Common myeloid progenitor, CD34-positive (primary cell): ENCODE measurements at places on chromosomes 4 and X.

DNA sequence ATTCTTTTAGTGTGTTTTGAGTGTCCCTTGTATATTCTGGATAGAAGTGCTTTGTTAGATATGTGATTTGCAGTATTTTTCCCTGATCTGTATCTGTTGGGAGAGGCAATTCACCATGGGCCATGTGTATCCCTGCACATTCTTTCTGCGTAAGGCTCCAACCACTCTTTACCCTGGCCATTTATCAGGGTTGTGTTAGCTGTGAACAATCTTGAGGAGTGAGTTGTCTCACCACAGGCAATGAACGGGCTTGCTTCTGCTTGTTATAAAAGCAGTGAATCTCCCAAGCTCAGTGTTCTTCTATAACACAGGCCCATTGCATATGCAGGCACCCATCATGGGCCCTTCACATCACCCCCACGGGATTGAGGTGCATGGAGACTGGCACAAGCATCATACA lies 18.9 kb upstream of the SMIM10 start:
- no peak for DNase-seq

DNA sequence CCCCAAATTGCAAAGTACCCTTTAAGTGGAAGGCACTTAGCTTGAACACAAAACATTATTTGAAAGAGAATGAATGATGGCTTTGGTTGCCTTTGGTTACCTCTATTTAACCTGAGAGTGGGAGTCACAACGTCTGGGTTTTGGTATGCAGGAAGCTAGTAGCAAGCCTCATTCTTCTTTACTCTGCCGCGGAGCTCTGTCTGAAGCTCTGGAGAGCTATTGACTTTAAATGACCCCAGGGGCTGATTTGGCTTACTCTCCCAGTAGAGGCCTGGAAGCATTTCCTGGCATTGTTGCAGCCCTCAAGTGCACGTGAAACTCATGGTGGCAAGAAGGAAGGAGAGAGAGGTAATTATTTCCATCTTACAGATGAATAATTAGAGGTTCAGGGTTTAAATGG lies 81.8 kb upstream of the MAGEA4 start:
- no peak for DNase-seq

GRCh38 chr4:8477095-8477635 lies 36.6 kb downstream of the TRMT44 start:
- no peak for DNase-seq

- DNase-seq, result no peak
These were observed 236.6 kb downstream of the DCHS2 start for GRCh38 chr4:154254999-154255398.

DNA sequence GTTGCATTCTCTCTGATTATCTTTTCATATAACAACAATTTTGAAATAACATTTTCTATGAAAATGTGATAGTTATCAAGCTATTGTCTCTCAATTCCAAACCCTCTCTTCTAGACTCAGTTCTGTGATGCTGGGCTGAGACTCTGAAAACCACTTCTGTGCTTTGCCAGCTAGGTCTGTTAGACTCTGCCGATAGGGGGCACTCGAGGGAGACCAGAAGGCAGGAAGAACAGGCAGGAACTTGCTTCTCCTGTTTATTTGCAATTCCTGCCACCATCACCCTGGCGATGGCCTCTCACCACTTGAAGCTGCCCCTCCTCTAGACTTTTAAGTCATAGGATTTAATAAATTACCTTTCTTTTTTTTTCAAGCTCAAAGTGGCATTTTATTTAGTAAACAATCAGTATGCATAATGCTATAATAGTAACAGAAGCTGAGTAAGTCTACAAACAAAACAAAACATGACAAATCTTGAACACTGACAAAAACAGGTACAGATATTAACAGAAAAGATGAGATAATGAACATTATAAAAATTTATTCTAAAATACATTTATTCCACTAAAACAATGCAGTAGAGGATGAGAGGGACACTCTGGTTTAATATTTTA lies 49.7 kb downstream of the RASL11B start:
- DNase-seq, result peak; percentile 46

- peak; percentile 1 for DNase-seq
These were observed 193.6 kb upstream of the BANK1 start for GRCh38 chr4:101596781-101597552.

DNA sequence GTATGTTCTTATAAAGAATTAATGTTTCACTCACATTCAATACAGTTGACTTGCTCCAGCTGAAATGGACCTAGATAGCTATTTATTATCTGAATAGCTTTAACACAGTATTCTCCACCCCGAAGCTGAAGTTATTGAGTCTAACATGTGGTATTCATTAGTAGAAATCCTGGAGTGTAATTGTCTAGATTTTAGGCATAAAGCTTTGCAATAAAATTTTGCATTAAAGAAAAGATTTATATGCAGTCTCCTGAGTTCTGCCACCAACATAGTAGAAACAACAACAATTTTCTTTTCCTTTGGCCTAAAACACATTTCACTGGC lies 90.2 kb upstream of the DCLK2 start:
- DNase-seq, result no peak

GRCh38 chrX:21379991-21380390 lies 5.8 kb downstream of the CNKSR2 start:
- DNase-seq, result no peak

DNA sequence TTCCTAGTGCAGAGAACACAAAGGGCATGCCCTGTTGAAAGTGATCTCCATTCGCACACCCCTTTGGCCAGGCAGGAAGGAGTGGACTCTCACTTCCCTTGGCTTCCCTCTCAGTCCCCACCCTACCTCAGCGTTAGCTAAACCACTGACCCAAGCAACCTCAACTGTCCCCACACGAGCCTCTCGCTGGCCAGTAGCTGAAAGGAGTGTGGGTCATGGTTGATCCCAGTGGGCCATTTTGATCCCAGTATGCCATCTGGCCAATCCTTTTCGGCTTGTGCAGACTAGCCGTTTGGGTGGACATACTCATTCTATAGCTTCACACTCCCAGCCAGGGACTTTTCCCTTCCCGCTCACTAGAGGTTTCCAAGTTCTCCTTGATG lies 24.4 kb upstream of the BCORL1 start:
- DNase-seq, result no peak

DNA sequence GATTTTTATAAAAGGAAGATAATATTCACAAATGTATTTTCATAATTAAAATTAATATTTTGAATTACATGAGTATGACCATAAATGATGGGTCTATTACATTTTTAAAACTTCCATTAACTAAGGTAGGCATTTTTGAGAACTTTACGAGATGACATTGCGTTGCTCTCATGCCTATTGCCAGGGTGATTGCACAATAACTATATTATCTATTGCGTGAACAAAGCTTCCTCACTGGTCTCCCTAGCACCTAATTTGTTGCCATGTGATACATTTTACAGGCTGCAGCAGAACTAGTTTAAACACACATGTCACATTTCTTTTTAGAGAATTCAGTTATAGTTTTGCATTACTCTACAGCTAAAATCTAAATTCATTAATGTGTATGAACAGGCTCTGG lies 289.7 kb upstream of the GRID2 start:
- DNase-seq, result no peak

DNA sequence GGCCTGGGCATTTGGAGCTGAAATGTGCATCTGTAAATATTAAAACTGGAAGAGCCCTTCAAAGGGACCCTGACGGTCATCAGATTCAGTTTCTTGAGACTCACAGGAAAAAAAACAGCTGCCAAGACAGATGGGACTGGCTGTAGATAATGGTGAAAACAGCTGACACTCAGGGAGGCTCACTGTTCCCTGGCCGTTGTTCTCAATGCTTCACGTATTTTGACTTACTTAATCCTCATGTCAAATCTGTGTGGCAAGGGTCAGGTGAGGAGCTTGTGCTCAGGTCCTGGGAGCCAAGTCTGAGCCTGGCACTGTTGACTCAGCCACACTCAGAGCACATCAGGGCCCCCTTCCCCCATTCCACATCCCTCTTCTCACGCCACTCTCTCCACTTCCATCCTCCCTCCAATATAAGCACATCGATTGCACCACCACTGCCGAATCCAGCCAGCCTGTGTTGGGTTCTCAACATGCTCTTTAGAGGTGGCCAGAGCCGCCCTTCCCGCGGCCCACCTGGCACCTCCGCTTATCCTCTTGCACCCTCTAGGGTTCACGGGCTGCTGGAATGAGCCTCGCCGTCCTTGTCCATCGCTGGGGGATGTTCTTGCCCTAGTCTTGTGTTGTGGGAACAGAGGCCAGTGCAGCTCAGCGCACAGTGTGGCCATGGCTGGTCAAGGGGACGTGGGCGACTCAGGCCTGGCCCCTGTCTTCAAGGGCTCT lies 40.1 kb downstream of the EVC start:
- no peak for DNase-seq

DNA sequence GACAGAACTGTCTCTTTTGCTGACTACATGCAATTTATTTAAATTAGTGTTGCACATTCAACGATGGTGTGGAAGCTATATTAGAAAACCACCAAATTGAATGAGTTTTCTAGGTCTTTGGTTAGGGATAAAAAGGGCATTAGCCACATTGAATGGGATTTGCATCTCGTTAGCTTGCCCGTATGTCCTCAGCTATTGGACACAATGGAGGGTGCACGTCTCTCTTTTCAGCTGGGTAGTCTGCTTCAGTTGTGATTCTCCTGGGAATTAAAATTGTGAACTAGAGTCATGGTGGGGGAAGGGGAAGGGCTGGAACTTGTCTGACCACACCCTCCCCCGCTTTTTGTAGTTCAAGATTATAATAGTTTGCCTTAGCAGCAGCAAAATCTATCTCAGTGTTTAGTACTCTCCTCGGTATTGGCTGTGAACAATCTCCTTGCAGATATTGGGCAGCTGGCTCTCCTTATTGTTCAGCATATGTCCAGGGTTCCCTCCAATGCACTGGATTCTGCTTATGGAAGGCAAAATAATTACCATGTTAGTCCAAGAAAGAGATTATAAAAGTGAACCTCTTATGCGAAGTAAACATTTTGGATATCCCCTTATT lies 23.3 kb downstream of the TRIM2 start:
- DNase-seq, result no peak

GRCh38 chr4:99827454-99827853 lies 10.8 kb downstream of the DAPP1 start:
- no peak for DNase-seq

DNA sequence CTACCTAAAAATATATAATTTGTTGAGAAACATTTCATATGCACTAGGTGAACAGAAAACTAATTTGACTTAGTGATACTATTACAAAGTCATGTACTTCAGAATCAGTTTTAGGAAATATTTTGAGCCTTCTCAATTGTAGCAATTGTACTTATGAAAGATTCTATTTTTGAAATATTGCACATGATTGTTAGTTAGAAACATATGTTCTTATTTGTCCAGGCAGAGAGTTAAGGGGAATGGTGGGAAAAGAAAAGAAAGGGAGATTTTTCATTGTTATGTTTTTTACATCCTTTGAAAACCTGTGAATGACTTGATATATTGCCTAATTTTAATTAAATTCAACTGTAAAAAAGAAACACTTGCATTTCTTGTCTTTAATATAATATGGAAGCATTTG lies 66.0 kb downstream of the GLRB start:
- no peak for DNase-seq

DNA sequence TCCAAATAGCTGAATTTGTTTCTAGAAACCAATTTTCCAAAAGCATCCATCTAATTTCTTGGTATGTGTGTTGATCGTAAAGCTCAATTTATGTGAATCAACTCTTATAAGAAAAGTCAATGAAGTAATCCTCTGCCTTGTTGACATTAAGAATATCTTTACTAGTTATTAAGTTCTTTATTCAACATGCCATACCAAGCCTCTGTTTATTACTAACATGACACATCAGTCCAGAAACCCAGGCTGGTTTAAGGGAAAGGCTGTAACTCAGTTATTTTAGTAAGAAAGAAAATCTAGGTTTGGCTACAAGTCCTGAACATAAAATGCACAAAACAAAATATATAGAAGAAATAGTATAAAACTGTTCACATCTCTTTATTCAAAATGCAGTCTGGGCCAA lies 48.0 kb downstream of the KLHL34 start:
- no peak for DNase-seq

DNA sequence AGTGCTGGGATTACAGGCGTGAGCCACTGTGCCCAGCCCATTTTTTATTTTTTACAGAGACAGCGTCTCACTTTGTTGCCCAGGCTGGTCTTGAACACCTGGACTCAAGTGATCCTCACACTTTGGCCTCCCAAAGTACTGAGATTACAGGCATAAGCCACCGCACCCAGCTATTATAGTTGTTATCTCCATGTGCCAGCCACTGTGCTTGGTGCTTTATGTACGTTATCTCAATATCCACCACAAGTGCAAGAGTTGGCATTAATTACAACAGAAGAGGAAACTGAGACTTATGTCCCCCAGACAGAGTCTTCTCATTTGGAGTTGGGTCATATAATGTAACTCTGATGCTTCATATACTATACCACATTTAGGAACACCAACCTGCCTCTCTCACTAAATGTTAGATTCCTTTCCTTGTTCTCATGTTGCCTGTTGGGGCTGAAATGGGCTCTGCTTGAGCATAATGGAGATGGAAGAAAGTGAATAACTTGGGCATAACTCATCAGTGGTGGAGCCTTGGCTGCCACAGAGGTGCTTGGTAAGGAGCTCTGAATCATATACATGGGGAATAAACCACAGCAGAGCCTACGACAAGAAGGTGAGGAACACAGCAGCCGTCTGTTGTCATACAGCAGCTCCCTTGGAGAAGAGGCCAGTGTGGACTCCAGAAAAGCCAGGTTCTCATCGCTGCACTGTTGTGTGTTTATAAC lies 84.3 kb downstream of the SPRY1 start:
- DNase-seq, result no peak

GRCh38 chr4:141686879-141687278 lies 50.5 kb downstream of the IL15 start:
- DNase-seq, result no peak

DNA sequence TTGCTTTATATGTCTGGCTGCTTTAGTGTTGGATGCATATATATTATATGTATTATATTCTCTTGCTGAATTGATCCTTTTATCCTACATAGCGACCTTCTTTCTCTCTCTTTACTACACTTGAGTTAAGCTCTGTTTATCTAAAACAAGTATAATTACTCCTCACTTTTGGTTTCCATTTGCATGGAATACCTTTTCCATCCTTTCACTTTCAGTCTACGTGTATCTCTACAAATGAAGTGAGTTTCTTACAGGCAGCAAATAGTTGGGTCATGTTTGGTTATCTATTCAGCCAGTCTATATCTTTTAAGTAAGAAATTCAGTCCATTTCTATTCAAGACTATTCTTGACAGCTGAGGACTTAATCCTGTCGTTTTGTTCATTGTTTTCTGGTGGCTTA lies 167.5 kb upstream of the USP38 start:
- peak; percentile 3 for DNase-seq

- DNase-seq, result no peak
These were observed 28.0 kb downstream of the SH3BGRL start for GRCh38 chrX:81229901-81230300.

DNA sequence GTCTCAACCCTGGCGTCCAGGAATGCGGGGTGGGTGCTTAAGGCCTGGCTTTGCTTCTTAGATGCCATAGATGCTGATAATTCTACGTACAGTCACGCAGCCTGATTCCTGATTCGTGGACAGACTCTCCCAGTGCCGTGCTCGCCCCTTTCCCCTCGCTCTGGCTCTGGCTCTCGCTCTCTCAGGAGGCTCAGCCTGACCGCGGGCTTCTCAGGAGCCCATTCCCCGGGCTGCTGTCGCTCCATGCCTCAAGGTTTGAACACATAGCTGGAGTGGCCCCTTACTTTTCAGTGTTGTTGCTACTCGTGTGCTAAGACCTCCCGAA lies 59.2 kb upstream of the ZC4H2 start:
- DNase-seq, result no peak

- DNase-seq, result no peak
These were observed at the start of gene CPZ for GRCh38 chr4:8592366-8593263. Gene CPZ (plus strand): TSS chr4:8592765. CDS start chr4:8592834, 69 bp downstream.
